HuH-7.5 (cell line): ENCODE measurements at places on chromosomes 2 and 18.

- no peak for DNase-seq
Measured at GRCh38 chr2:64666810-64667438, 13.2 kb upstream of the SERTAD2 start.

- DNase-seq, result no peak
Measured at GRCh38 chr2:196316050-196316430, 144.7 kb upstream of the STK17B start.

- DNase-seq, result no peak
Measured at GRCh38 chr2:125643128-125643527, 1012.8 kb upstream of the GYPC start.

GRCh38 chr2:26355038-26355995 lies 8.7 kb upstream of the ADGRF3 start:
- no peak for DNase-seq

DNA sequence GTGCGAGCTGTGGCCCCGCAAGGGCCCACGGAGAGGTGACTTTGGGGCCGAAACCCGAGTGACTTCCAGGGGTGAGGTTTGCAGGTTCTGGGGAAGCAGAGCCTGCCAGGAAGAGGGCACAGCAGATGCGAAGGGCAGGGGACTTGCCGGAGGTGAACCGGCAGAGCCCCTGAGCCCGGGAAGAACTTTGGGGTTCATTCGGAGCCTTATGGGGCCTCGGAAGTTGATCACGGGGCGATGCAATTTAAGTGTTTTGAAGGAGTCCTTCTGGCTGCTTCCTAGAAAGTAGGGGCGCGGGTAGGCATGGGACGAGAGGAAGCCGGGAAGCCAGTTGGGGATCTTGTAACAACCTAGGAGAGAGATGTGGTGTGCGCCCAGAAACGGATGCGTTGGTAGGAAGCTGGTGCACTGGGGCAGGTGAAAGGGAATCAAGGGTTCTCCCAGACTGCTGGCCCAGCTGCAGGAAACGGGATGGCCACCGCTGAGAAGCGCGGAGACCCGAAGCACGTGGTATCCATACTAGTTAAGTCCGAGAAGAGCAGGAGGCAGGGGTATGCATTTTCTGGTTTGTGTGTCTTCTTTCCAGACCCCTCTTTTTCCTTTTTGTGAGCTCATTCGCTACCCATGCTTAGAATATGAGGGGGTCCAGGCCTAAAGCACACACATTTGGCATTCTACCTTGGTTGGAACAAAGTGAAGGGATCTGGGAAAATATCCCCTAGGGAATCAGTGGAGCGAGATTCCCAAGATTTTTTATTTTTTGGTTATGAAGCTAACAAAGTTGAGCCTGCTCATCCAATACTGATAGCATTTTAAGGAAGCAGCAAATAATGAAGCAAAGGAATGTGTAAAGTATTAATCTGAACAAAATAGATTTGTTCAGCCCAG lies 758 bp downstream of the SCLY start:
- DNase-seq, result peak; percentile 46

DNA sequence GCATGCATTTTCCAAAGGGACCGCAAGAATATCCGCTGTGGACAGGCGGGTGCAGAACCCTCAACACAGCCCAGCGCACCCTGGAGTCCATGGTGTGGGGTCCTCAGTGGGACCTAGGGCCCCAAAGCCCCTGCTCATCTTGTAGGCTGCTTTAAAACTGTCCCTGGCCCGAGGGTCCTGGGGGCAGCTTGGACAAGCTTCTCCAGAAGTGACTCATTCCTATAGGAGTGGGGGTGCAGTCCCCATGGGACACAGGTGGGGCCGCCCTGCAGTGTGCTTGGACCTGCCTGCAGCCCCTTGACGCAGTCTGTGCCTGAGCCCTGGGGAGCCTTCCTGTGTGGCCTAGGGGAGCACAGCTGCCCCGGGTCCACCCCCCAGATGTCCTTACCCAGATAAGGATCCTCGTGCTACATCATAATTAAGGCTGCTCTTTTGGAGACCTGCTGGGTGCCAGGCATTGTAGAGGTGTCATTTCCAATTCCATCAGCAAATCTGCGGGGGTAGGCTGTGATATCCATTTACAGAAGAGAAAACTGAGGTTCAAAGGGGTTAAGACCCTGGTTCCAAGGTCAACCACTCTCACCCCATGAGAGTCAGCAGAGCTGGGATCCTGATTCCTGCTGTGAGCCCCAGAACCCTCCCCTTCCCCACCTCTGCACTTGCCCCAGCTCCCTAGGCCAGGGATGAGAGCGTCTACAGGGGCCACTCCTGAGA lies 1.7 kb upstream of the HS6ST1 start:
- no peak for DNase-seq

DNA sequence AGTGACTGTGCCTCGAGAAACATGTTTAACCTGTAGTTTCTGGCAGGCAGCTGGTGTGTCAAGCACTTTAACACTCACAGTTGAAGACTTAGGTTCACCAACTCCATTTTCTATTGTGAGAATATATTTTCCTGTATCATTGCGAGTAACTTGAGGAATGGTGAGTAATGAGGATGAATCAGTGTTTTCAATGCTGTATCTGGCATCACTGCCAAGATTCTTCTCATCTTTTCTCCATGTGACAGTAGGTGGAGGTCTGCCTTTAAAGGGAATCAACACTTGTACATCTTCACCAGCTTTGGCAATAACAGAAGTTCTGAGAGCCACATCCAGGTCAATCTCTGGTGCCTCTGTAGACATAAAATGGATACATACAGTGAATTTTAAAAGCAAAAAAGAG lies 72.8 kb downstream of the PLEKHA3 start:
- no peak for DNase-seq

DNA sequence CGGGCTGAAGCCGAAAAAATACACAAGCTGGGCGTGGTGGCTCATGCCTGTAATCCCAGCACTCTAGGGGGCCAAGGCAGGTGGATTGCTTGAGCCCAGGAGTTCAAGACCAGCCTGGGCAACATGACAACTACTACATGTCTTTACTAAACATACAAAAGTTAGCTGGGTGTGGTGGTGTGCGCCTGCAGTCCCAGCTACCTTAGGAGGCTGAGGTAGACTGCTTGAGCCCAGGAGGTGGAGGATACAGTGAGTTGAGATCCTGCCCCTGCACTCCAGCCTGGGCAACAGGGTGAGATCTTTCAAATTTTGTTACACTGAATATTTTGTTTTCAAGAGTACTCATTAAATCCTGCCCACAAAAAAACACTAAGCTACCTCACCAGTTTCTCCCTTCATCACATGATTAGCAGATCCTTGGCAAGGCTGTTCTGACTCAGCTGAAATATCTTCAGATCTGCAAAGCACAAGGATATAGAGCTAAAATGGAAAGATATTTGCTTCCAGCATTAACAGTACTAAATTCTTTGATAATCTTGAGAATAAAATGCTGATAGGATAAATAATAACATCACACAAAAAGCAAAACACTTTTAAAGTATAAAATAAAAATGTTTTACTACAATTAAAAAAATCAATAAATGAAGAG lies 28.2 kb upstream of the MCM6 start:
- DNase-seq, result no peak

DNA sequence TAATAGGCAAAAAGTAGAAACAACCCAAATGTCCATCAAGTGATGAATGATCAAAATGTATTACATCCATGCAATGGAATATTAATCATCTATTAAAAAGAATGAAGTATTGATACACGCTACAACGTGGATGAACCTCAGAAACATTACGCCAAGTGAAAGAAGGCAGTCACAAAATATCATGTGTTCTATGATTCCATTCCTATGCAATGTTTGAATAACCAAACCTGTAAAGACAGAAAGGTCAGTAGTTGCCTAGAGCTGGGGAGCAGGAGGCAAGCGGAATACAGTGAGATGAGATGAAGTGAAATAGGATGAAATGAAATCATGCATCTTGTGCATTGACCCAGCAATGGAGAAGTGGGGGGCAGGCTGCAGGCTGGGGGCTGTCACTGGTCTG lies 17.9 kb upstream of the COL6A3 start:
- no peak for DNase-seq

GRCh38 chr18:25592804-25593360 lies 240.9 kb upstream of the ZNF521 start:
- no peak for DNase-seq

GRCh38 chr2:241984271-241984655 lies 114.7 kb downstream of the RTP5 start:
- no peak for DNase-seq

DNA sequence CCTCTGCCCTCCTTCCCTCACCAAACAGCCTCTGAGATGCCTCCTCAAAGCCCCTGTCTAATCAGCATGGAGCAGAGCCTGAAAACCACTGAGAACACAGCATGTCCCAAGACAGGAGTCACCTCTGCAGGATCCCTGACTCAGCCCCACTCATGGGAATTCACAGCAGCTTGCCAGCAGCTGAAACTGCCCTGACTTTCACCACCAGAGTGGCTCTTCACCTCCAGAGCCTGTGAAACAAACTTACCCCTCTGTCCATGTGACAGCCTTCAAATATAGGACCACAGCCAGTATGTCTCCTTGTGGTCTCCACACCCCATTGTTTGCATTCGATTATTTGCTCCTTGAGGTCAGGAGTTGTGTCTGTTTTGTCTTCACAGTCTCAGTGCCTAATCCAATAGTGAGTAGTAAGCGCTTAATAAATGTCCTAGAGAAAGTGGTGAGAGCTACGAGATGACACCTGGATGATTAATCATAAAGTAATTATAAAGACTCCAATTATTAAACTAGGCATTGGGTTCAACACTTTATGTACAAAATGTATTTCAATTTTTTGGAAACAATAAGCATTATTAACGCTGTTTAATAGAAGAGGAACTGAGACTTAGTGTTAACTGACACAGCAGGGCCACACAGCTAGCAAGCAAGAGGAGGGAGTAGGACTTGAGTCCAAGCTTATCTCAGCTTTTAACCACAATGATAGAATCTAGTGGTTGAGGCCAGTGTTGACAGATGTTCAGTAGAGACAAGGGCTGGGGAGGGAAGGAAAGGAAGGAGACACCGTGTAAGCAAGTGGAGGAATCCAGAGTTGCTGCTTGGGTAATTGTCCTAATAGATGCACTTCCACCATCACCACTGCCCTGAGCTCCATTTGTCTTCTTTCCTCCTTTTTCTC lies 358.7 kb upstream of the TNP1 start:
- no peak for DNase-seq

- DNase-seq, result no peak
Measured at GRCh38 chr2:214960677-214961076, 151.2 kb upstream of the BARD1 start.

- DNase-seq, result no peak
Measured at GRCh38 chr18:74916773-74917393, 292.1 kb downstream of the PTGR3 start.

DNA sequence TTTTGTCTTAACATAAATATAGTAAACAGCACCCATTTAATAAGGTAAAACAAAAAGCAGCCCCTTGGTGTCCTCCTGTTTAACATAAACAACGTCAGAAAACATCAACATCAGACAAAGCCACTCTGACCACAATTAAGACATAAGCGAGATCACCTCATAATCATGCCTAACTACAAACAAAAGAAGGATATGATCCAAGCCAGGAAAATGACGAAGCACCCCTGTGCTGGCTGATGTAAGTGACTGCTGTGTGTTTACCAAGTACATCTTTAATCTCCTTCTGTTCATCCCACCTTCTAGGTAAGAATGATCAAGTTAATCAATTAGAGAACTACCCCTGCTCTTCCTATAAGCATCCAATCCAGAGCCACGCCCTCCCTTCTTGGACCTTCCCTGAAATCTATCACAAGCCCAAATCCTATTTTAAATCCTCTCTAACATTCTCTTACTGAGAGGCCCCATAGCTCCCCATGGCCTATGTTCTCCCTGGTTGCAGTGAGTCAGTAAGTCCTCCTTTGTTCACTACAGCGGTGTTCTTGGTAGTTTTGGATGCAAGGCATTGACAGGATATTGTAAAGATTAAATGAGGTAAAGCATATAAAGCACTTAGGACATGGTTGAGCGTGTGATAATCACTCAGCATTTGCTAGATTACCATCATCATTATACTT lies 424.2 kb downstream of the TSN start:
- DNase-seq, result no peak

GRCh38 chr2:142907653-142908052 lies 30.2 kb downstream of the KYNU start:
- DNase-seq, result no peak

GRCh38 chr18:30679285-30679930 lies 363.1 kb downstream of the DSC3 start:
- DNase-seq, result no peak

DNA sequence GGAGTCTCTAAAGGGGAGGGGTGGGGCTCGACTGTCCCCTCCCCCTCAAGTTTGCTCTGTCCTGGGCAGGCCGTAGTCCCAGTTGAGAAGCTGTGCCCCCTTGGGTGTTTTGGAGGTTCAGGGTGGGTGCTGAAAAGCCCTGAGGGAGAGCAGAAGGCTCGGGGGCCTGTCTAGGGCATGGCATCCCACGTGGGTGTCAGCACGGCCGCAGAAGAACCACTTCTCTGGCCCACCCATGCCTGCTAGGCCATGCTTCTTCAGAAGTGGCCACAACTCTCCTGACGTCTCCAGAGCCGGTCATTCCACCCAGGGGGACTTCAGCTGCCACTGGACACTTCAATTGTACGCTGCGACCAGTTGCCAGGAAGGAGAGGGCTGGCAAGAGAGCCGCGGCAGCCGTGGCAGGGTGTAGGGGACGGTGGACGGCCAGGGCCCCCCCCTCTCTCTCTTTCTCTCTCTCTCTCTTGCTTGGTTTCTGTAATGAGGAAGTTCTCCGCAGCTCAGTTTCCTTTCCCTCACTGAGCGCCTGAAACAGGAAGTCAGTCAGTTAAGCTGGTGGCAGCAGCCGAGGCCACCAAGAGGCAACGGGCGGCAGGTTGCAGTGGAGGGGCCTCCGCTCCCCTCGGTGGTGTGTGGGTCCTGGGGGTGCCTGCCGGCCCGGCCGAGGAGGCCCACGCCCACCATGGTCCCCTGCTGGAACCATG lies at the start of gene INPP5D:
Gene INPP5D (plus strand): TSS at position 546 of the 704 bp plus-strand sequence. CDS start 137 bp downstream, at position 683.
- DNase-seq, result no peak
